ENCODE measurements at places on chromosomes 2 and 18.
A peak's percentile ranks its signal among the peaks of the same experiment; 100 is the strongest.

GRCh38 chr2:123245156-123245555 lies 779.9 kb upstream of the CNTNAP5 start:
- DNase-seq: no peak

GRCh38 chr2:180655393-180655792 lies 325.0 kb upstream of the UBE2E3 start:
- no peak for DNase-seq

- DNase-seq: no peak
These were observed 207.1 kb upstream of the SPOPL start for GRCh38 chr2:138294451-138294850.

GRCh38 chr2:181546086-181546485 lies 88.9 kb downstream of the ITGA4 start:
- DNase-seq: no peak

- DNase-seq: peak; percentile 27
These were observed 9.0 kb downstream of the ENOSF1 start for GRCh38 chr18:703213-703967.

DNA sequence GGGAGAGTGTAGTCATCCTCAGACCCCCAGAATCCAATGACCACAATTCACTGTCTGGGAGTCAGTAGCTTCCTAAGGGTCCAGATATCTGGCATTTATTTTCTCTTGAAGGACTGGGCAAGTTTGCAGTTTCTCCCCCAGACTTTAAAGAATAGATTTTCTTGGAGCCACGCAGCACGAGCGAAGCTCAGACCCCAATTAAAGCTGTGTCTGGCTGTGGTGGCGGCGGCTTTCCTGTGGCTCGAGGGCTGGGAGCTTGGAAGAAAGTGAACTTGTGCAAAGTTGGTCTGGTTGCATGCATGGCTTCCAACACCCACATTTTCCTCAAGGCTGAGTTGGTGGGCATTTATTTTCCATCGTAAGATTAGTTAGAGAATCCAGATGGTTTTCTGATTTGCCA lies 105.0 kb downstream of the ACKR3 start:
- DNase-seq: no peak

DNA sequence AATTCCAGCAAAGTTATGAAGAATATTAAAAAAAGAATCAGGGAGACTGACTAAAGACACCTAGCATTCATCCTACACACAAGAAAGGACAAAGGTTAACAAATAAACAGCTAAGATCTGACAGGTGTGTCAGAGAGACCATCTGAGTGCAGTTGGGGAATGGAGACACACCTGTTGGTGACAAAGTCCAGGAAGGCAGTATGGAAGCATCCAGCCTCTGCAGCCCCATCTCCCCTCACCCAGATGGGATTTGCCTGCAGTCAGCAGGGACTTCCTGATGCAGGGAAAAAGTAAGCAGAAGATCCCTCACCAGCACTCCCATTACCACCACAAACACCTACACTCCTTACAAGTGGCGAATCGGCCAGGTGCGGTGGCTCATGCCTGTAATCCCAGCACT lies 37.9 kb downstream of the USP34 start:
- DNase-seq: no peak

GRCh38 chr2:10514743-10515142 lies 66.6 kb upstream of the ODC1 start:
- peak; percentile 14 for DNase-seq

DNA sequence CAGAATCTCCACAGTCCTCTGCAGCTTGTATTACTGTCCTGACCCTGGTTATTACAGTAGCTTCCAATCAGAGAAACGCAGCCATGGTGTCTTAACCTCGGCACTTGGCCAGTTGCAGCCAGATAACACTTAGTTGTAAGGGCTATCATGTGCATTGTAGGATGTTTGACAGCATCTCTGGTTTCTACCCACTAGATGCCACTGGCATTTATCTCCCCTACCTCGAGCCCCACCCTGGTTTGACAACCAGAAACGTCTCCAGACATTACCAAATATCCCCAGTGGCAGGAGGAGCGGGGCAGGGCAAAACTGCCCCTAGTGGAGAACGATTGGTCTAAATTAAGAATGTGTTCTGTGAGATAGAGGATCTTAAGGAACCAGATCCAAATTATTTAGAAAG lies 13.1 kb downstream of the DSG2 start:
- DNase-seq: no peak

DNA sequence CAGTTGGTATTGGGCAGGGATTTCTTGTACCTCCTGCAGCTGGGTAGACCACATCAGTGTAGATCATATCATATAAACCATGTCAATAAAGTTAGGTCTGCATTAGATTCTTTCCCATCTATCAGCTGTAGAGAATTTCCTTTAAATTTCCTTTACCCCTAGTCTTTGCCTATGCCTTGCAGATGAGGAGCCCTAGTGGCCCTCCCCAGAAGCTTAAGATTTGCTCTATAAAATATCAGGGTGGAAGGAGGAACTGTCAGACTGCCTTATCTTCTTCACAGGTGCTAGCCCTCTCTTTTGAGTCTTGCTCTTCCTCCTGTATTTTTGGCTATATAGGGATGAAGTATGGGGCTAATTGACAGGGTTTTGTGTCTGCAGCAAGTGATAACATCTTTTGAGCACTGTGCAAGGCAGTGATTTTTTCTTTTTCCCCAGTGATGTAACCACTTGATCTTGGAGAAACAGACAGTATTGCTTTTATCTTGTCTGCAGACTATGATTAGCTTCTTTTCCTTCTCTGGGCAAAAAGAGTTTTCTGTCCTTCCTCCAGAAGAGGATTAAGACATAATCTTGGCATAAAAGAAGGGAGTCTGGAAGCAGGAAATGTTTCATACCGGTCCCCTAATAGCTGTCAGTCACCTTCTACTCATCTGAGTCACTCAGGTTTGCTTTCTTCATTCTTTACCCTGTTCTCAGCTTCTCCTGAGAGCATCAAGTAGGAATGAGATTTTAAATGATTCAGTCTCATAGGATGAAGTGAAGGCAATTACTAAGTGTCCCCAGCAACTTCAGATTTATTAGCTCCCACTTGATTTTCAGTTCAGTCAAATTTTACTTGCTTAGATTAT lies 286.4 kb downstream of the CDH19 start:
- no peak for DNase-seq

DNA sequence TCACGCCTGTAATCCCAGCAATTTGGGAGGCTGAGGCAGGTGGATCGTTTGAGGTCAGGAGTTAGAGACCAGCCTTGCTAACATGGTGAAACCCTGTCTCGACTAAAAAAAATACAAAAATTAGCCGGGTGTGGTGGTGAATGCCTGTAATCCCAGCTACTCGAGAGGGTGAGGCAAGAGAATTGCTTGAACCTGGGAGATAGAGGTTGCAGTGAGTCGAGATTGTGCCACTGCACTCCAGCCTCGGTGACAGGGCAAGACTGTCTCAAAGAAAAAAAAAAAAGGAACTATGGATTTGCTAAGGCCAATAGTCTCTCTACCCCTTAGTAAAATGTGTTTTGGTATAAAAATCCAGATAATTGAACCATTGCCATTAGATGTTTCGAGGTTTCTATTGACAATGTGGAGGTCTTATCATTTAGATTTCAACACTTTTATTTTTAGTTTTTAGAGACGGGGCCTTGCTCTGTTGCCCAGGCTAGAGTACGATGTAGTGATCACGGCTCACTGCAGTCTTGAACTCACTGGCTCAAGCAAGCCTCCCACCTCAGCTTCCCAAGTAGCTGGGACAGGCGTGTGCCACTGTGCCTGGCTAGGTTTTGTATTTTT lies 1.1 kb upstream of the TXNDC2 start:
- DNase-seq: no peak

DNA sequence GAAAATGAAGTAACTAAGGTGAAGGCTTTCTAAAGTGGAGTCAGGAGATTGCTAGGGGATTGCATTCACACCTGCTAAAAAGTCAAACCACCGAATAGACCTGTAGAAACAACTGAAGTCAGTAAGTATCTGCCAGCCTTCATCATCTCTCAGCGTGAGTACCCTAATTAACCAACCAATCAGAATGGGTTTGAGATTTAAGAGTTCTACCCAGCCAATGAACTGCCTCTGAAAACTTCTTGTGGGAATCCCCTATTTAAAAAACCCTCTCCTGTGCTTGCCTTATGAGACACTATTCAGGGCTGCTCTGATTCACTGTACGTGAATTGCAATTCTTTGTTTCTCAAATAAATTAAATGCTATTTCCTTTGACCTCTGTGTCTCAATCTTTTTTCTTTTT lies 3.4 kb upstream of the FAM161A start:
- no peak for DNase-seq

DNA sequence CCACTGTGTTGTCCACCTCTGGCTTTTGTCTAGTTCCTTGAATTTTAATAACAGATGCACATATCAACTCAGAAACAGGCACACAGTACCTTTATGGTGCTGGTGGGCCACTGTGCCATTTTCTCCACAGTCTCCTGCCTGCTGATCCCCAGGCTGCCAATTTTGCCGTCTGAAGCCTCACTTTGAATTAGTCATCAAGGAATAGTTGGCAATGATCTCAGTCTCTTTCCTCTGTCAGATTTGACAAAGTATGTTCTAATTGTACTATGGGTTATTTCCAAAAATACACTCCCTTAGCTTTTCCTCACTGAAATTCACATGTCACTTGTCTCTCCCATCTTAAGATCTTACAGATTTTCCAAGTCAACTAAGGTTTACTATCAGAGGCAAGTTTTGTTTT lies 140.7 kb downstream of the ZNF516 start:
- peak; percentile 30 for DNase-seq

GRCh38 chr18:74128159-74128558 lies 19.5 kb downstream of the FBXO15 start:
- DNase-seq: no peak

GRCh38 chr2:240377366-240377765 lies 58.1 kb upstream of the GPC1 start:
- no peak for DNase-seq

DNA sequence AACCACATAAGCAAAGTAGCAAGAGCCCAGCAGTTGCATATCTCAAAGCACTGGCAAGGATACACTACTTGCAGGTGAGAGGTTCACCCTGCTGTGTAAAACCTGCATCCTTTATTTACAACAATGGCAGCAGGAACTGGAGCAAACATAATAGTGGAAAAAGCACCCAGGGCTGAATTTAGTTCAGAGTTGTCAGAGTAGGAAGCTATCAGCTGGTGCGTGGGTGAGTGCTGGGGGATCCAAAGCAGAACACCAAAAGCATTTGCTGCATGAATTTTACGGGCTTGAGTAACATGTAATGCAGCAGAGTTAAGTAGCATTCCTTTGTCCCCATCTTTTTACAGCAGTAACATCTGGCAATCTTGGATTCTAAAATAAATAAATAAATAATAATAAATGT lies 73.5 kb upstream of the SRD5A2 start:
- no peak for DNase-seq

- DNase-seq: peak; percentile 53
These were observed 16.0 kb downstream of the TMEM177 start for GRCh38 chr2:119694845-119695521.

GRCh38 chr2:191917430-191917881 lies 70.6 kb upstream of the CAVIN2 start:
- no peak for DNase-seq

DNA sequence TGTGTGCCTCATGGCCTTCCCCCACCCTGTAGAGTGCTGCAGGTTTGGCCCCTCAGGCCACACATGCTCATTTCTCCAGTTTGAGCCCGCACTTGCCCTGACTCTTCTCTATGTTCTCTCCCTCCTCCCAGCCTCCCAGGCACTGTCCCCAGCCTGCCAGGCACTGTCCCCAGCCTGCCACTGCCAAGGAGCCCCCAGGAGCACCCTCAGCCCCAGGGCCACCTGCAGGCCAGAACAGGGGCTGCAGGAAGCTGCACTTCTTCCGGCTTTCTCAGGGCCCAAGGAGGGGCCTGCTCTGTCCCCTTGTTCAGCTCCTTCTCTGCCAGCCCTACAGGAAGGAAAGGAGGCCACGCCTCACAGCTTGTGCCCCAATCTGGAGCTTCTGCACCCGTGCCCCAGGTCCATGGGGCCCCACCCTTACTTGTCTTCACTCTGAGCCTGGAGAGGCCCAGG lies 31.6 kb downstream of the CYP26B1 start:
- DNase-seq: no peak

GRCh38 chr2:69241093-69241492 lies 145.9 kb downstream of the GFPT1 start:
- no peak for DNase-seq

- DNase-seq: no peak
These were observed 6.1 kb downstream of the ACTR3 start for GRCh38 chr2:113895819-113896563.

DNA sequence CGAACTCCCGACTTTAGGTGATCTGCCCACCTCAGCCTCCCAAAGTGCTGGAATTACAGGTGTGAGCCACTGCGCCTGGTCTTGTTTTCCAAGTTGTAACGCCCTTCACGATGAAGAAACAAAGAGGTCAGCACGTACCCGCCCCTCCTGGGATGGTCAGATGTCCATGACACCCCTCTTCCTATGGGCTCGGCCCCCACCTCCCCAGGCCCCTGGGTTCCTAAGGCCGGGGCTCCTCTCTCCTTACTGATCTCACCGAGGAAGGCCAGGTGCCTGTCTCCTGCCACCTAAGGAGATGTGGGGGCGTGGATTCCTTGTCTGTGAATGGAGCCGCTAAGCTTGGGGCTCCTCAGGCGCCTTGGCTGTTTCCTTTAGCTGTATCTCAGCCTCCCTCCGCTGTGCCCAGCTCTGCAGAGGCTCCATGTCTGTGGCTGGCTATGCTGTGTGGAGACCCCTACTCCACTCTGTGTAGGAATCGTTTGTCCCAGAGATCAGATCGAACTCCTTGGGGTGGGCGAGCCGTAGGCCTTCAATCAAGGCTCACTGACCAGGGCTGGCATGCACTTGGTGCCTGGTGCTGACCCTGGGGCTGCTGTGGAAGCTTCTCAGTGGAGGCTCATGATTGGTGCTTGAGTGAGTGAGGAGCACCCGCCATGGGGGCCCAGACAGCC lies 8.8 kb downstream of the COLEC11 start:
- no peak for DNase-seq

DNA sequence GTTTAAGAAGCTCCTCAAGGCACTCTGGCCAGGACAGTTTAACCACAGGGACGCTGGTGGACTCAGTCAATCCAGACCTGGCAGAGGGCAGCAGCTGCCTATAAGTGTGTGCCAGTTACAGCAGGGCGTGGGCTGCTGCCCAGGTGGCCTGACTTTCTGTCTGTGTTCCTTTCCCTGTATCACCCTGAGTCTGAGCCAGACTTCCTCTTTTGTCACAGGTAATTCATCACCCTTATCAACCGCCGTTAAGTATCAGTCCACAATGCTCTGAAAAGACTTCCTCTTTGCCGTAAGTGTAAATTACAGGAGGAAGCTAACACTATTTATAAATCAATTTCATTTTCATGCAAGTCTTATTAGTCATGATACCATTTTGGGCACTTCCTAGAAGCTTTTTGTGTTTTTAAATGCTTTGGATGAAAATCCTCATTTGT lies 7.0 kb downstream of the LPIN1 start:
- no peak for DNase-seq

- DNase-seq: no peak
These were observed 9.2 kb downstream of the USP37 start for GRCh38 chr2:218558986-218559385.

Measured in GM04503 (cell line).